ENCODE measurements at places on chromosomes 13 and 19. TPM values are rescaled to one million over a fixed set of nuclear protein-coding genes. Genes with fewer than 3 reads are reported as not detected.

Gene CGB5
- total RNA-seq: not detected

Gene CGB8
- total RNA-seq: not detected

Gene PRSS57
- not detected for total RNA-seq

Gene RBM42
- 54.2 TPM for total RNA-seq

Gene CEACAM8
- not detected for total RNA-seq

Gene GAPDHS
- not detected for total RNA-seq

Gene TMEM272
- 0.68 TPM for total RNA-seq

DNA sequence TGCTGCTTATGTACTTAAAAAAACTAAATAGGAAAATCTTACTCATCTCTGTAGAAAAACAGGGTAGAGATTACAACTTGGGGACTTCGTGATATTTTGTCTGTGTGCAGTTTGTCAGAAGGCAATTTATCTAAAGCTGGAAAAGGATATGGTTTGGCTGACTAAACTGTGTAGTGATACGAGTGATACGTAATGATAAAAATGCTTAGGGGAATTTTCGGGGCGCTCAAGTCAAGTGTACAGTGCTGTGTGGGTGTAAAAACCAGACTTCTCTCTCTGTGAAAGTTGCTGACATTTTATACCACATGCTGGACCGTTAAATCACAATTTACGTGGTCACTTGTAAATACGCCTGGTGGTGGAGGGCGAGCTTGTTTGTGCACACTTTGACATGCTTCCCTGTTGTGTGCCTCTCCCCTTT lies 221.7 kb downstream of the KCNRG start:
- DNase-seq: no peak

- no peak for DNase-seq
These were observed 48.9 kb downstream of the PTPRS start for GRCh38 chr19:5291588-5292193.

- DNase-seq: no peak
These were observed 234.7 kb downstream of the TSHZ3 start for GRCh38 chr19:31114585-31114984.

GRCh38 chr13:109105899-109106298 lies 476.5 kb downstream of the MYO16 start:
- no peak for DNase-seq

- DNase-seq: no peak
These were observed 969 bp upstream of the POMP start for GRCh38 chr13:28657784-28658538.

DNA sequence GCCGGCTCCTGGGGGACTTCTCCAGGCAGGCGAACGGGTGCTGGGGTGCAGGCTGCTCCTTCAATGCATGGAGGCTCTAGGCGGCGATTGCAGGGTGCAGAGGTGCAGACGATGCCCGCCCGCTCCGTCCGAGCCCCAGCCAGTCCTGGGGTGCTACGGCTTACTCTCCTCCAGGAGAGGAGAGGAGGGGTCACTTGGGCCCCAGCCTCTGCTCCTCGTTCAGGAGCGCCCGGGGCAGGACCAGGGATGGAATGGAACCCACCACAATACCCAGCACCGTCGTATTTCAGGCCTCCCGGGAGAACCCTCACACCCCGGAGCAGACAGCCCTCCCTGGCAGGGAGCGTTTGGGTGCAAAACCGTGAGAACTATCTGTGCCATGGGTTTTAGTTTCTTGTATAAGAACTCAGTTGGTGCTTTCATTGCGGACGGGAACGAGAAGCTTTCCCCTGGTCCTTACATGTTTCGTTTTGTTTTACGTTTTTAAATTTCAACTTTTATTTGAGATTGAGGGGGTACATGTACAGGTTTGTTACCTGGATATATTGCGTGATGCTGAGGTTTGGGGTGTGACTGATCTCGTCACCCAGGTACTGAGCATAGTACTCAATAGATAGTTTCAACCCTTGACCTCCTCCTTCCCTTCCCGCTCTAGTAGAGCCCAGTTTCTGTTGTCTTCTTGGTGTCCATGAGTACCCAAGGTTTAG lies 46.8 kb downstream of the ARHGEF18 start:
- no peak for DNase-seq

GRCh38 chr13:53447863-53448262 lies 419.2 kb downstream of the OLFM4 start:
- no peak for DNase-seq

- DNase-seq: no peak
These were observed 10.9 kb downstream of the DPP9 start for GRCh38 chr19:4712771-4713170.
